Stimulated activated CD4-positive, alpha-beta T cell treated with anti-CD3 and anti-CD28 coated beads, Interleukin-4, amount 100 ng/mL, for 1 hour (primary cell): ENCODE measurements at places on chromosomes 5 and 9.

DNA sequence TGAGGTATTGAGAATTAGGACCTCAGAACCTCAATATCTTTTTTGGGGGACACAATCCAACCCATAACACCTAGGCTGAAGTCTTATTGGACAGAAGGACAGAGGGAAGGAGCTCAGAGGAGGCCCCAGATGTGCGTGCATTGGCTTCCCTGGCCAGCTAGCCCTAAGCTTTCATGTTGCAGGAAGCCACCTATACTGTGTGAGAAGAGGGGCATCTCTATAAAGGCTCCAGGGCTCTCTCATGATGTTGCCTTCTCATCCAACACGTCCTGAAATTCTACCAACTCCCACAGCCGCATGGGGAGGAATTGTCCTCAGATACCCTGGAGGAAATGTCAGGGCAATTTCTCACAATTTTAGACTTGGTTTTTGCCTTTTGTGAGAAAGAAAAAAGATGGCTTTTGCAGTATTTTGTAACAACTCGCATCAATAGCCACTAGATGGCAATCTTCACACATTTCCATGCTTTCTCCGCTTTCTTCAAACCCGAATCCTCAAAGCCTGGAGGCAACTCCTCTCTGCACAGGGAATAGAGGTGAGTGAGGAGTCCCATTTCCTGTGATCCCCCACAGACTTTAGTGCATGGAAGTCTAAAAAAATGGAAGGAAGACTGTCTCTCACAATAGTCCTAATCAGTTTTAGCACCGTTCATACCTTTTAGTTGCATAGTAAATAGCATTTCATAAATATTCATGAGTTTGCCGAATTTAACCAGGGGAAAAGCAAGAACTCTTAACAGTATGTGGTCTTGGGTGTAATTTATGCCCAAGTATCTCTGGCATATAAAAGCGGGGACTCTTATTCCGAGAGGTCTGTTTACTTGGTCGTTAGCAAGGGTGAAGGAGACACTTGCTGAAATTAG is 7.4 kb upstream of the PPP3R2 start:
- DNase-seq: no peak

DNA sequence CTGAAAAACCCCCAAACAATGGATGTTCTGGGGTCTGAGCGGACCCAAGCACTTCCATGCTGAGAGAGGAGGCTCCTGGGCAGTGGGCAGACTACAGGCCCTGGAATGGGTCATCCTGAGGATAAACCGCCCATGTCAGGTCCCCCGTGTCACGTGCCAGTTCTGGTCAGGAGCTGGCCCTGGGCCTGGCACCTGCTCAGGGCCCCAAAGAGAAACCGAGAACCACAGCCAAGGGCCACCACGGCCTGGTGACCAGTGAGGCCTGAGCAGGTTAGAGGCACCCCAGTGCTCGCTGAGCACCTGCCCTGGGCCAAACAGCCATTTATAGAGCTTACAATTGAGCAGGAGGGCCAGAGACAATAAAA is 15.8 kb downstream of the LMAN2 start:
- no peak for DNase-seq

DNA sequence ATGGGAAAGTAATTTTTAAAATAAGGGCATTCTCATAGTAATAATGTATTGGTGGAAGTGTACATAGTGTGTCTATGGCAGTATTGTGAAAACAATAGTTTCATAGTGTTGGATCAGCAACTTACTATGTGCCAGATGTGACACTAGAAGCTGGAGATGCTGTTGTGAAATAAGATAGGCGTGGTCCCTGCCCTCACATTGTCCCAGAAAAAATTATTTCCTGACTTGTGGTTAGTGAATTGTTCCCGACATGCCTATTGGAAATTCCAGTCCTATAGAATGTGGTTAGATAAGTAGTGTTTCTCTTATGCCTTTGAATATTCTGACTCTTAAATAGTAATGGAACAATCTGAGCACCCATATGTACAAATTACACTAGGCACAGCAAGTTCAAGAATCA is 55.3 kb upstream of the MTAP start:
- DNase-seq: no peak

DNA sequence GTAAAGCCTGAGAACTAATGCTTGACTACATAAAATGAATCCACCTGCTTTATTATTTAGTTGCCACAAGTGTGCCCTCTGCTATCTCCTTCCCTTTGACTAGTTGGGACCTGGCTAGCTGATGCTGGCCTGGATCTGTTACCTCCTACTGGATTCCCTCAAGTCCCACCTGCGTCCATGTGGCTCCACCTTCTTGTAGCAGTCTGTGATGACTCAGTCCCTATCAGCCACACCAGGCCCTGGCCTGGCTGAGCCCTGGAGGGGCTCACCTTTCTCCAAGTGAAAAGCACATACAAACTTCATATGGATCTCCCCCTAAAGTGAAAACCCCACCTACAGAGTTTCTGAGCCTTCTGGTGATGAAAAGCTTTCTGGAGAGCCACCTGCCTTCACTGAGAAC is 611.4 kb downstream of the SEMA5A start:
- DNase-seq: no peak

DNA sequence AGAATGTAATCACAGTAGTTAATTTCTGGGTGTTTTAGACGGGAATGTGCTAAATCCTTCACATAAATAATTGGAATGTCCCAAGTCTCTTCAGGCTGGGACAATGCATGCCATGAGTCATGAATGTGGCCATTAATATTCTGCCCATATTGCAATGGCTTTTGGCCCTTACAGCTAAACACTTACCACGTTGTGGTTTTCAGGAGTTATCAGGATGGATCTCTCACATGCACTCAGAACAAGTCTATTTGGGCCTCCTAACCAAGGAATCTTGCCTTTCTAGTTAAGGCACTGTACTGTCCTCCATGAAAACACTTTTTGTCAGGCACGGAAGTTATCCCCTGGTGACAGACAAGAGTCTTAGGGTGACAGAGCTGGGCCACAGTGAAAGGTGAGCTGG is 32.7 kb downstream of the PKD2L2 start:
- no peak for DNase-seq

- DNase-seq: no peak
Observed at GRCh38 chr9:109452761-109453160, 45.3 kb downstream of the PTPN3 start.

DNA sequence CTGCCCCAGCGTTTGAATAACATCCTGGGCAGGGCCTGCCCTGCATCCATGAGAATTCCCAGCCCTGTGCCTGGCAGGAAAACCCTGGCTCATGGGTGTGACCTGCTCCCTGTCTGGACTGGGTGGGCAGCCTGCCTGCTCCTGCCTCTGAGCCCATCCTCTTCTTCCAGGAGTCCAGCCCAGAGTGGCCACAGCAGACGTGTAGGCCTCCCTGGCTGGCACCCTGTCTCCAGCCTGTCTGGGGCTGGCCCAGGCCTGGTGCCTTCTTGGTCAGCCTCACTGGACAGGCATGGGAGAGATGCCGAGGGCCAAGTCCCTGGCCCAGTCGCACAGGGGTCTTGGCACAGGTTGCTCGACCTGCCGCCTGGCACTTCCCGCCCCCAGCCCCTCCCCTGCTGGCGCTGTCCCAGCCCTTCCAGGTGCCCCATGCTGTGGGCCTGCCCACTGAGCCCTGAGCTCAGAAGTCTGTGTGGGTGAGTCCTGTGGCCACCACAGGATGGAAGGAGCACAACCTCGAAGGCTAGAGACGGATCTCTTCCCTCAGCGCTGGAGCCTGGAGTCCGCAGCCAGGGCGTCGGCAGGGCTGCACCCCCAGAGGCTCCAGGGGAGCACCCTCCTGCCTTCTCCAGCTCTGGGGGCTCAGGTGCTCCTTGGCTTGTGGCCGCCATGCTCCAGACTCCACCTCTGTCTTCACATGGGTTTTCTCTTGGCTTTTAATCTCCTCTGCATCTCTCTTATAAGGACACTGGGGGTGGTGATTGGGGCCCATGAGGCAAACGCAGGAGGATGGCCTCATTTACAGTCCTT is 11.8 kb upstream of the COL5A1 start:
- no peak for DNase-seq

GRCh38 chr5:124921694-124922093 is 175.3 kb upstream of the ZNF608 start:
- no peak for DNase-seq

DNA sequence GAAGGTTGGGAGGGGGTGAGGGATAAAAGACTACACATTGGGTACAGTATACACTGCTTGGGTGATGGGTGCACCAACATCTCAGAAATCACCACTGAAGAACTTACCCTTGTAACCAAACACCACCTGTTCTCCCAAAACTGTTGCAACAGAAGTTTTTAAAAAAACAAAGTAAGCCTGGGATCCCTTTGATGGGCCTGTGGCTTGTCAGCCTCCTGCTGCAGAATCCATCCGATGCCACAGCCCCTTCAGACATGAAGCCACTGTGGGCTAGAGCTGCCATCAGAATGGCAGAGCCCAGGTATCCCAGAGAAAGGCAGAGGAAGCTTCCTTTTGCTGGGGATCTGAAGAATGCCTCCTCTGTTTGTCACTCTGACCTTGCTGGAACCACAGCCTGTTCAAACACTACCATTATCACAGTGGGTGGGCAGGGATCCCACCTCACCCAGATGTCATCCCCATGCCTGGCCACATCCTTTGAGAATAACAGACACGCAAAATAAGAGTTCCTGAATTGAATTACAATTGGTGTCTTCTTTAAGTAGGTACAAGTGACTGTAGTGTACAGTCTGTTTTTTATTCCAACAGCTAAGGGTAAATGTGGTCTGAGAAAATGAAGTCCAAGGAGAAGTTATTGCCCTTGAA is 78.1 kb upstream of the DIRAS2 start:
- DNase-seq: no peak

GRCh38 chr5:167582886-167583285 is 708.6 kb upstream of the WWC1 start:
- no peak for DNase-seq

DNA sequence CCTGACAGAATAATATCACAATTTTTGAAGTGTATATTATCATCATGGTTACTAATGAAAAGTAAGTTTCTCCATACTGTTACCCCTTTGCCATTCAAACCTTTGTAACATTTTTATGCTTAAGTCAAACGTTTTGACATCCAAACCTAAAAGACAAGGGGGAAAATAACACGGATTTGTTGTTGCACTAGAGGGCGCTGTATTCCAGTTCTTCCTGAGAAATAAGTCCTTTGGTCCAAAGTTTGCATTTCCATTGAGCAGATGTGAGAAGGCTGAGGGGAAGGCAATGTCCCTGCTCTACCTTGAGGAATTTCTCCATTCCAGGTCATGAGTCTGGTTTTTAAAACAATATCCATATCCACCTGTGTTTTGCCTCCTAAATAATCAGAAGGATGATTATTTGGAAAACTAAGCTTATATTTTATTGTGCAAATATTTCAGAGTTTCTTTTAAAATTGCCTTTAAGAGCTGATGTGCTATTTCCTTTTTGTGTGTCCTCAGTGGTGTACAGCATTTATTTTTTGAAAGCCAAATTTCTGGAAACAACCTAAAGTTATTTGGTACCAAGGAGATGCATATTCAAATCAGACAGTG is 9.7 kb downstream of the LECT2 start:
- no peak for DNase-seq

DNA sequence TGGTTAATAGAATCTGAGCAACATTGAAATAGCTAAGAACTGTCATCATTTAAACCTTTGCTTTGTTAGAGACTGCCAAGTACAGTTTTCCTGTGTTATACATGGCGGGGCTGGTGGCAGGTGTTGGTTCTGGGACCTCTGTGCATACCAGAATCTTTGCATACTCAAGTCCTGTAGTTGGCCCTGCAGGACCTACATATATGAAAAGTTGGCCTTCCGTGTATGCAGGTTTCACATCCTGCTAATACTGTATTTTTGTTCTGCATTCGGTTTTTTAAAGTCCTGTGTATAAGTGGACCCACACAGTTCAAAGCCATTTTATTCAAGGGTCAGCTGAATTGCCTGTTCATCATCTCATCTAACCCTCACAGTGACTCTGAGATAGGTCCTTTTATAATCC is 36.4 kb downstream of the LARP1 start:
- no peak for DNase-seq

GRCh38 chr5:115209279-115209678 is 39.6 kb upstream of the TRIM36 start:
- DNase-seq: peak; percentile 5

- DNase-seq: no peak
Observed at GRCh38 chr9:89218040-89218928, 39.7 kb upstream of the SHC3 start.

DNA sequence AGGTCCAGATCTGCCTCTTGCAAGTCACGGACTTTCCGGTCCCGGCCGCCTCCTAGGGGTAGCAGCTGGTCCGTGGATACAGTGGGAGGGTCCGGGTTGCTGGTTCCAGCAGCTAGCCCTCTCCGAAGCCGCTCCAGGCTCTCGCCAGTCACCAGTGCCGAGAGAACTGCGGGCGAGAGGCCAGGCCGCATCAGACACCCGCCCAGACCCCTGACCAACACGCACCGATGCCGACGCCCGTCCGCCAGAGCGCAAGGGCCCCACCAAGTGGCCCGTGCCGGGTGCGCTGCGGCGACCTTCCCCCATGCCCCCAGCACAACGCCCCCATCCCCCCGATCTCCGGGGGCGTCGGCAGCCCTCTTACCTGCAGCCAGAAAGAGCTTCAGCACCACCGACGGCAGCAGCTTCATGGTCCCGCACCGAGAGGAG is 470 bp downstream of the HBEGF start:
- no peak for DNase-seq

GRCh38 chr5:35593338-35593737 is 24.3 kb upstream of the SPEF2 start:
- DNase-seq: no peak

DNA sequence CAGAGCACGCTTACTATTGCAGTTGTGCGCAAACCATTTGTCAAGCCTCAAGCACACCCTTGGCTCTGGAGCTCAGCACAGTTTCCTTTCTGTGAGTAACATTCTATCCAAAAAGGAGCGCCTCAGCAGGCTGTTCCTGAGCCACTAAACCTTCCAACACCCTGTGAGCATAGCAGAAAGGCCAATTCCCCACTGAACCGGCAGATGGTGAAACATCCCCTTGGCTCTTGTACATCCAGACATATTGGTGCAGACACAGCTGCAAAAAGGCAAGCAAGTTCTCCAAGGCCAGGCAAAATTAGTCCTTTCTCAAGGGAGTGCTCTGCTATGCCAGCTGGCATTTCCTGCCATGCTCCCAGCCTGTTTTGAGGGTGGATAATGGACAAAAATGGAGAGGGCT is 44.1 kb upstream of the CEMIP2 start:
- DNase-seq: no peak

DNA sequence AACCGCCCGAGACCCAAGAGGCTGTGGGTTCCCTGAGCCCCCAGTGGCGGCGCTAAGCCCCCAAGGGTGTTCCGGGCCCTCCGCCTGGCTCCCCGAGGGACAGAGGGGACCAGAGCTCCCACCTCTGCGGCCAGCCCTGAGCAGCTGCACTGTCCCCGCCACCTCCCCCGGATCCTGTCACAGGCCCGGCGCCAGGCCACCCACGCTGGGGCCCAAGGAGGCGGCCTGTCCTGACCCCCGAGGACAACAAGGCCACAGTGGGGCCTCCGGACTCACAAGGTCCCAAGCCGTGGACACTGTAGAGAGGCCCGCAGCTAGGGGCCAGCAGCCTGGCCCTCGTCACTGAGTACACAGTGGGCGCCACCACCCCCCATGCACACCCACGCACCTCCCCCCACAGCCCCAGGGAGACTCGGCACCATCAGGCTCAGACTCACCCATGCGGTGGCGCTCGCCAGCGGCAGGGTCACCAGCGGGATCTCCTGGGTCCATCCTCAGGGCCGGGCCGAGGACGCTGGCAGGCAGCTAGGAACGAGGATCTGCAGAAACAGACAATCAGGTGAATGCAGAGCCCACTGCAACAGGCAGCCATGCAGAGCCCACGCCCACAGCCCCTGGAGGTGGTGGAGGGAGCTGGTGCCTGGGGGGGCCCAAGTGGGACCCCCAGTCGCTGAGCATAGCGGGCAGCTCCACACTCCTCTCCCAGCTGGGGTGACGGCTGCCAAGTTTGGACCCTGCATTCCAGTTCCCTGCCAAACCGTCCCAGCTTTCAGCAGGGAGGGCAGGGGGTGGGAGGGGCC is 27.9 kb downstream of the EXD3 start:
- DNase-seq: no peak
